Activated CD4-positive, alpha-beta T cell treated with anti-CD3 and anti-CD28 coated beads, Interleukin-2, amount 50 U/mL, for 24 hours (primary cell): ENCODE measurements at places on chromosomes 4 and X.

DNA sequence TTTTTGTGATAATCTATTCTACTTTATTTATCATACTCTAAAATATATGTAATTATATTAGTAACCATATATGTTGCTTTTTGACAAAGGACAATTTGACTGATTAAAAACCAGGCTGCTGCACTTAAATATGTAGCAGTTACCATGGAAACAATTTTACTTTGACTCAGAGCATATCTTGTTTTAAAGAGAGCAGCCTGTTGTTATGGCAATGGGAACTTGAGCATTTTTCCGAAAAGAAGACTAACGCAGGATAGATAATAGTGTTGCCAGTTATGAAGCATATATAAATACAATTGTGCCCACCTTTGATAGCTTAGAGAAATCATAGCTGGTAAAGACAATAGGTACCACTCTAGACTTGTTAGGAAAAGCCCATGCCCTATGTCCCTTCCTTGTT lies 283.0 kb downstream of the GASK1B start:
- DNase-seq = no peak

- DNase-seq = no peak
Observed at GRCh38 chrX:134717698-134718097, 59.4 kb upstream of the PLAC1 start.

GRCh38 chr4:184688447-184688846 lies 38.9 kb downstream of the PRIMPOL start:
- DNase-seq = no peak

- DNase-seq = no peak
Observed at GRCh38 chr4:164706675-164707074, 47.3 kb upstream of the SMIM31 start.

- no peak for DNase-seq
Observed at GRCh38 chr4:156137679-156138473, 184.2 kb upstream of the CTSO start.

DNA sequence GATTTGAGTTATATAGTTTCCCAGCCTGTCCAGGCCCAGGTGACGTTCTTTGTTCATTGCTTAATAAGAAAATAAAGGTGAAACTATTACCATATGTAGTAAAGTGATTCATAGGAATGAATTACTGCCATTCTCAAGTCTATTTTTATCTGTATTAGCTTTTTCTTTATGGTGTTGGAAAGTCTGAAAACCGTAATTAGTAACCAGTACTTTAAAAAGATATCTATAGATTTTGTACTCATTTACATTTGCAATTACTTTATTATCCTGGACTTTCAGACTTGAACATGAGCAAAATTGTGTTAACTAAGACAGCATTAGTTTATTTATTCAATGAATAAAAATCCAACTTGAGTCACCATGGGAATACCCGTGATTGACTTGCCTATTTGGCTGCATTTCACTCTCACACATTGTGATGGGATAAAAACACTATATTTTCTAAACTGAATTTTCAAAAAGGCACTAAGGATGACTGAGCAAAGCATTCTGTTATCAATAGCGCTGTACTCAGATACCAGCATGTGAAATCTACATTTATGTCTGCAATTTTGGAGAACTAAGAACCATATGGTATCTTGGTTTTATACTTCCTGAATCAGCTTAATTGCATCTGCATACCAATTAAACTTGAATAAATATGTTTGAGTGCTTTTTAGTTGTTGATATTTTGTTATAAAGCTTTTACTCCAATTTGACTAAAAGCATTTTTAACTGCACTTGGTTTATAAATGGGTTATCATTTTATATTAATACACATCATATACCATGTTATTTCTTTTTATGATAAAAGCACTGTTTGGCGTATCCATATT lies 154.6 kb downstream of the CCSER1 start:
- DNase-seq = no peak

DNA sequence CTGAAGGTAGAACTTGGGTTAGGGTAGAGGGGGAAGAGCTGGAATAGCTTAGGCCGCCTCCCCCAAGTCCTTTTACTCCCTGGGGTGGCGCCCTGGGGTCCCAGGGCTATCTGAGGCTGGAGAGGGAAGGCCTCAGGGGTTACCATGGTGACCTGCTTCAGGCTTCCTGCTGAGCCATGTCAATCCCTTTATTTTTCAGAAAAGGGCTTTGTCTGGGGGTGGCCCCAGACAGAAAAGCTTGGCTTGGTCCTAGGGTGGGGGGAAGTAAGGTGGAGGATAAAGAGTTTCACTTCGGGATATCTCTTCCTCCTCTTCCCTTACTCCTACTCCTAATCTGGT lies 6.3 kb downstream of the EFNB1 start:
- no peak for DNase-seq

DNA sequence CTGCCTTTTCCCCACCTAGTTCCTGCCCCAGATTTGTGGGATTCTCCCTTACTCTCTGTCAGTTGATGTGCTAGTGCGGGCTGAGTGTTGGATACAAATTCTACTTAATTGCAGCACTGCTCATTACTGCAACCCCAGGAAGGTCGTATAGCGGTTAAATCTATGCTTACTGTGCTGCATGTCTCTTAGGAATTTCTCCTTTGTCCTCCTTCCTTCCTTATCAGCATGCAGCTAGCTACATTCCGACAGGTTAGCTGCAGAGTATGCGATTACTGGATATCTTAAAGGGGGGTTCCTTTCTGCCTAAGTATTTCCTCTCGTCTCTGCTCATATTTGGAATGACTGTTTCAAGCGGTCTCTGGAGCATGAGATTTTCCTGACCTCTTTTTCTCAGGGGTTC lies 662.8 kb downstream of the TLL1 start:
- DNase-seq = no peak

DNA sequence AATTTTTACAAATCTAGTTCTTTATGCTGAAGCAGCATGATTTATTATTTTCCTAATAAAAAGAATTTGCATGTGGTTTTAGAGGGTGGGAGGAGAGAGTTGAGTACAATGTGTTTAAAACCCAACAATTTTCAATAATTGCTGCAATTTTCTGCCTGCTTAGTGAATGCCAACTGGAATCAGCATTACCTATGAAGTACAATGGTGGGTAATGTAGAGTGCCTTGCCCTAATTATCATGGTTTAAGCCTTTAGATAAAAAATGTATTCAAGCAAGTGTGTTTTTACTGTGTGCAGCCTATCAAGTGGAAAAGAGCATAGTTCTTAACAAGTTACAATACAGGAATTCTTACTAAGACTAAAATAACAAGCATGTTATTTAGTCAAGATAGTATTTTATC lies 77.9 kb upstream of the ANKRD50 start:
- DNase-seq = no peak

DNA sequence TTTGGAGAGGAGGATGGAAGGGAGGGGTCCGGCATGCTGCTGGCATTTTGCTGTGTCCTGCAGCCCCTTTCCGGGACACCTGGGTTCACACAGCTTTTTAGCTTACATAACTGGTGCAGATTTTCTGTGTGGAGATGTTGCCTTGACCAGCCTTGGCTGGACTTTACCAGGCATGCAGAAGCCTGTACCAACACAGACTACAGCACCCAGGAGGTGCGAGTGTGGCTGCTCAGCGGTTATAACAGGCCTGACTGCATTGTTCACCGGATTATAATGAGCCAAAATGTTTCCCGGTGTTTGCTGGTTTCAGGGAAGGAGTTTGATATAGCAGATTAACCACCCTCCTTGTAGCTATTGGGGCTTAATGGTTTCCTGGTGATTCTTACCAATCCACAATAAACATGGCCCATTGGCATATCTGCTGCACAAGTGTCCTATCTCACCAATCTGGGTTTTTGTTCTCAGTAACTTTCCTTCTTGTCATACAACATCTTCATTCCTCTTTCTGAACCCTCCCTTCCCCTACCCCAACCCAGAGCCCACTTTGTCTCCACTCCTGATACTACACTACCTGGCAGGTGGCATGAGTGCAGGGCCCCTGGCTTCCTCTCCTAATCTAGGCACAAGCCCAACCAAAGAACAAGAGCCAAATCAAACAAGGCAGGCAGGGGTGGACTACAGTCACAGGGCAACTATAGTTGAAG lies 3.9 kb downstream of the RPL10 start:
- no peak for DNase-seq

DNA sequence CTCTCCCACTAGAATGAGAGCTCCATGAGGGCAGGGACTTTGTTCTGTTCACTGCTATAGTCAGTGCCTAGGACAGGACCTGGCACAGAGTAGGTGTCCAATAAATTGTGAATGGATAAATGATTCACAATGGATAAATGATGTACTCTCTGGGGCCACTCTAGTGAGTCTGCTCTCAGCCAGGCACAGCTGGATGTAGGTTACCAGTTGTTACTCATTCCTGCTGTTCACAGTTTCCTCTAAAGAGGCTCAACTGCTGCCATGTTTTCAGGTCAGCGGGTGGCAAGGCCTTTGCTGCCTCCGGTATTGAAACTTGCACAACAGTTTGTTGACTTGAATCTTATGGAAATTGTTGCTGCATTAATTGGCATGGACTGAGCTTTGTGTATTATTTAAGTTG lies 99.1 kb downstream of the NHSL2 start:
- DNase-seq = no peak

GRCh38 chrX:132258509-132258908 lies 39.3 kb upstream of the RAP2C start:
- DNase-seq = no peak
